ENCODE measurements at places on chromosomes 12 and 14.
A peak's percentile ranks its signal among the peaks of the same experiment; 100 is the strongest.

GRCh38 chr14:27386391-27386790, 788.6 kb upstream of the NOVA1 start:
- no peak for DNase-seq

DNA sequence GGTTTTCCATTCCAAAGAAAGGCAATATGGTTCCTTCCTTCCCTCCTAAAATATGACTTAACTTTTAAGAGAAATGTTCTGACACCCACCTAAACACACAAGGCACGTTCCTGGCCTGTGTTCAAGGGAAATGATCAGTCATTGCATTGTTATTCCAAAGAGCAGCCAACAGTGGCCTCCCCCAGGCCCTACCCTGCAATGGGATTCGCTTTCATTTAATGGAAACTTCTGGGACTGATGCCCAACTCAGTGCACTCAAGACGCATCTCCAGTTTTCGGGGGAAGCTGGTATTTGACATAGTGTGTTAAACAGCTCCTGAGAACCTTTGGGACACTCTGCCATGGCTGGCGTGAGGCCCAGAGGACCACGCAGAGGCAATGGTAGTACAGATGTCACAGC, 65.9 kb downstream of the DDX51 start:
- no peak for DNase-seq

GRCh38 chr14:60720962-60721325, 3.2 kb downstream of the SIX4 start:
- DNase-seq: no peak

DNA sequence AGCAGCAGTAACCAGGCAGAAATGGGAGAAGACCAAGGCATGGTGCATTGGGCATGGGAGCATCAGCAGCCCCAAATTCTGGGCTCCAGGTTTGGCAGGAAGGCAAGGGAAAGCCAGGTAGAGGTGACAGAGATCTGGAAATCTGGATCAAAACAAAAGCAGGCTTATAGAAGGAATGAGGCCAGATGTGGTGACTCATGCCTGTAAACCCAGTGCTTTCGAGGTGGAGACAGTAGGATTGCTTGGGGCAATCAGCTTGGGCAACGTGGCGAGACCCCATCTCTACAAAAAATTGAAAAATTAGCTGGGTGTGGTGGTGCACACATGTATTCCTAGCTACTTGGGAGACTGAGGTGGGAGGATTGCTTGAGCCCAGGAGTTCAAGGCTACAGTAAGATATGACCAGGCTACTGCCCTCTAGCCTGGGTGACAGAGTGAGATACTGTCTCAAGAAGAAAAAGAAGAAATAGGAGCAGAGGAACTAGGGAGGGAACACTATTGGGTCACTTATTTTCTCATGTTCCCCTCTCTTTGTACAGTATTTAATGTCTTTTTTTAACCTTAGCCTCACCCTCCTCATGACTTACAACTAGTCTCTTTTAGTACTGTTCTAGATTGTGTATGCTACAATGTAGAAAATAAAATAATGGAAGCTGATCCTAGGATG, 25.1 kb downstream of the SLC4A8 start:
- DNase-seq: no peak

GRCh38 chr12:131415781-131416180, 295.1 kb upstream of the SFSWAP start:
- no peak for DNase-seq

DNA sequence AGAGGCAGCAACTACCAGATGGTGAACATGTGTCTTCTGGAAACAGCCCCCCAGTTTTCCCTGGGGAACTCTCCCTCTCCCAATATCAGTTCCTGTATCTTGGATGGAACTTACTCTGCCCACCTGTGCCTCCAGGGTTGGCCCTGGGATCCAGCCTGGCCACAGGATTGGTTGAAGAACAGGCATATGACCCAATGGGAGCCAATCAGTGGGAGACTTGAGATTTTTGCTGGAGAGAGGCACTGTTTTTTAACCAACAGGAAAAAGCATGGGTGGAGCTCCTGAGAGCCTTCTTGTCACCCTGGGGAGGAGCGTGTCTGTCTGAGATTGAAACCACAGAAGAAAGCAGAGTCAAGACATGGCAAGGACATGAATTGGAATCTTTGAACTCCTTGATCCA, 33.6 kb upstream of the COX6A1 start:
- DNase-seq: peak; percentile 40

DNA sequence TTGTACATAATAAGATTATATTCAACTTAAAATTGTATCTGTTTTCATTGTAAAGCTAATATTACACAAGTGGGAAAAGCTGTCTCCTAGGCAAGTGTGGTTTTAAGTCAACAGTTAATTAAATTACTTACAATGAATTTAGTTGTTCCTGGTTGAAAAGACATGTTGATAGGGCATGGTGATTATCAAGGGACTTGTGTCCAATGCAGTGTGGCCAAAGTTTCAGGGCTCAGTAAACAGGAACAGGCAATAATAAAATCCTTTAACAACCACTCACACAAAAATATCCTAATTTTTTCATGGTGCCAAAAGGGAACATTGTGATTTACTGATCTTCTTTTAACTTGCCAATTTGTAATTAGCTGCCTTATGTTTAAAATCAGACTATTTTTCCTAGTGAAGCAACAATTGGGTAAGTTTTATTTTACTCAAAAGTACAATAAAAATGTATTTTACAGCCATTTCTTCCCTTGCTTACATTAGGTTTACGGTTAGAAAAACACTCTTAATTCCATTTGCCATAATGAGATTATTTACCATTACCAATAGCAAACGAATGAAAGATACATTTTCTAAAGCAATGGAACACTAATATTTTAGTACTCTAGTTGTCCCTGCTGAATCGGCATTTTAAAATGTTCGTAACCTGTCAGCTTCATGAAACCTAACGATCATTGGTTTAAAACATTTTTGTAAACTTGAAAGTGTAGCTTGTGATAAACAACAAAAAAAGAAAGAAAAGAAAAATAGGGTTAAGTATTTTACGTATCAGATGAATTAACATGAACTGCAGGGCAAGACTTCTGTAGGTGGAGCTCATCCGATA, 1.8 kb upstream of the WNK1 start:
- DNase-seq: peak; percentile 42

DNA sequence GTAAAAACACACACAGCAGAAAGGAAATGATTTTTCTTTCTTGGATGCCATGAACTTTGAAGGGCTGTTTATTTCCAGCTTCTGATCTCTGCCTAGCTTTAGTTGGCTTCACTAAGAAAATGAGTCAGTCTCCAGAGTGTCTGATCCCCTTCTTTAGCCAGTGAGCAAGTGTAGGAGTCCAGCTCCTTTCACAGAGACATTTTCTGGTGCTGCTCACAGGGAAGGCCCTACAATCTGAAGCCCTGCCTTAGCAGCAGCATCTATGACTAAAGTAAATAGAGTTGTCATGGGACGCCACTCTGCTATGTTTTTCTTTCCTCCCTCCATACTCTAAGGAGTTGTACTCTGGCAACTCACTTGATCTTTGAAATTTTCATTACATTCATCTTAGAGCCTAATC, 103.5 kb downstream of the RPAP3 start:
- DNase-seq: no peak

DNA sequence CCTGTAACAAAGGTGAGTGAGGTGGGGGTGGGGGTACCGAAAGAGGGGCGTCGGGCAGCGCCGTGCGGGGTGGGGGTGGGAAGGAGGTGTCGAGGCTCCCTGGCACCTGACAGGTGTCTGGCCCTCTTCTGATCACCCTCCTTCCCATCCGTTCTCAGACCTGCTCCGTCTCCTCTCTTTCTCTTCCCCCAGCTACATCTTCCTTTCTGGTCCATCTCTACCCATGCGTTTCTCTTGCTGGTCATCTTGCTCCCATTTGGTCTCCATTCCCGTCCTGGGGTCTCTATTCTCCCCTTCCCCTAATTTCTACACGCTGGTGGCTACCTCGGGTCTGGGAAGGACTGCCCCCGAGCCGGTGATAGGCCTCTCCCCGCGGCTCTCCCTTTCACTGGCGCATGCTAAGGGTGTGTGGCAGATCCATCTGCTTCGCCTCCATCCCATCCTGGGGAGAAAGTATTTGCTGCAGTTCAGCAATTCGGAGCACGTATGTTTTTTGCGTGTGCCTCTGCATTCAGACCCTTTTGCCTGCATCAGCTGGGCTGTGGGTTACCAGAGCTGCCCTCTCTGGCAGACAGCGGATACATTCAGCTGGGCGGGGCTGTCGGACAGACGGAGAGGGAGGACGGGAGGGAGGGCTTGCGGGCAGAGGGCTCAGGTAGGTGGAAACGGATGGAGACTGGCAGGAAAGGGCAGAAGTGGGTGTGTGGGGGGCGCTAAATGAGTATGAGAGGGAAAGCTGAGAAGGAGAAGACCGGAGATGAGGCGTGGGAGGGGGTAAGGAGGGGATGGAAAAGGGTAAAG, 730 bp downstream of the CLSTN3 start:
- DNase-seq: peak; percentile 65

- no peak for DNase-seq
Measured at GRCh38 chr12:18468246-18469075, 207.1 kb downstream of the PIK3C2G start.

DNA sequence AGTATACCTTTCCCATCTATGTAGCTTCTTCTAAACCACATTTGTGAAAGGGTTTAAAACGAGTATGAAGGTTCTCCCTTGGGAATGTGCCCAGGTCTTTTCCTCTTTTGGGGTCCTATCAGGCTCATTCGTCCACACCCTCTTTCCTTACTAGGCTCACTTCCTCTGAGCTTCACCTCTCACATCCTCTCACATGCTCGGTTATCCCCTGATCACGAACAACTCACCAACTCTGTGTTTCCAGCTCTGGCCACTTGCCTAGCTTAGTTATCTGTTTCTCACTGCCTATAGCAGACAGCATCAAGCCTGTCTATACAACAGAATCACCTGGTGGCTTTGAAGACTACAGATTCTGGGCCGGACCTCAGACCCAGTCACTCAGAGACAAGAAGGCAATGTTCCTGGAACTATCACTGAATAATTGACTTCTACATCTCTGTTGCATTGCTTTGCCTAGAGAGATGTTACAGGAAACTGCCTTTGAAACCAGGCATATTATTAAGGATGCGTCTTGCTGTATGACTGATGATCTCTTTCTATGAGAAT, 158.2 kb downstream of the FOXN3 start:
- DNase-seq: no peak

GRCh38 chr12:123036466-123037285, 56.2 kb downstream of the ARL6IP4 start:
- DNase-seq: no peak

- DNase-seq: no peak
Measured at GRCh38 chr12:11657511-11657910, 8.0 kb downstream of the ETV6 start.

- no peak for DNase-seq
Measured at GRCh38 chr12:54974279-54974678, 10.3 kb downstream of the TESPA1 start.

DNA sequence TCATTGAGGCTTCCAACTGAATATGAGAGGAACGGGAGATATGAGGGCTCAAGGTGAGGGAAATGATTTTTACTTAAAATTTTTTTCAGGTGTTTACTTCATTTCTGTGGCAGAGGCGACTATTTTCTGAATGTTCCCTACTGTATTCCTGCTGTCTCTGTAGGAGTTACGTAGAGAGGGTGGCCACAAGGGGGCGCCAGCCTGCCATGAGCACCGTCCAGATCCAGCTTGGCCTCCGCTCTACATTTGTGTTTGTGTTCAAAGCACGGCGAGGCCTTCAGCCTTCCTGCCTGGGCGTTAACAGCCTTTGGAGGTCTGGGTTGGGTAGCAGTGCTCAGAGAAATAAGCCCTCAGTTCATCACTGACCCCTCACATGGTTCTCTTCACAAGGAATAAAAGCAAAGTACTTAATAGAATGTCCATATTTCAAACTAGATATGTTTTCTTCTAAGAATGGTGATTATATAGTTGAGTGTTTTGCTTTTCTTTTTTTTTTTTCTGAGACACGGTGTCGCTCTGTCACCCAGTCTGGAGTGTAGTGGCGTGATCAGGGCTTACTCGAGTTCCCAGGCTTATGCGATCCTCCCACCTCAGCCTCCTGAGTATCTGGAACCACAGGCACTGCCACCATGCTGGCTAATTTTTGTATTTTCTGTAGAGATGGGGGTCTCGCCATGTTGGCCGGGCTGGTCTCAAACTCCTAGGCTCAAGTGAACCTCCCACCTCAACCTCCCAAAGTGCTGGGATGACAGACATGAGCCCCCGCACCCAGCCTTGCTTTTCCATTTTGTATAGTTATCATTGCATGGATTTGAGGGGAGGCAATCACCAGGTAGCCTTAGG, 22.3 kb downstream of the CKB start:
- DNase-seq: peak; percentile 92

GRCh38 chr12:27576667-27577347, 52.8 kb downstream of the PPFIBP1 start:
- no peak for DNase-seq

DNA sequence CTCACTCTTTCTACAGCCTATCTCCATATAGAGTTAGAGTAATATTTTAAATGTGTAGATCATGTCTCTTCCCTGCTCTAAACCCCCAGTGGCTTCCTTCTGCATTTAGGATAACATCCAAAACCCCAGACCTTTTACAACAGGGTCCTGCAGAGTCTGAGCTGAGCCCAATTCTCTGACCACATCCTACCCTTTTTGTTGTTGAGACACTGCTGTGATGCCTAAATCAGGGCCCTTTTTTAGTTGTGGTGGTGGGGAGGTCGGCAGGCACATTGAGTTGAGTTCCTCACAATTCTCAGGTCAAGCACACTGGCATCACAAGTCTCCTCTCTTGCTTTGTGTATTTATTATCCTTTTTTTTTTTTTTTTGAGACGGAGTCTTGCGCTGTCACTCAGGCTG, 1.8 kb upstream of the DDX47 start:
- no peak for DNase-seq

- no peak for DNase-seq
Measured at GRCh38 chr12:99450036-99450630, 197.4 kb upstream of the GARIN6 start.

DNA sequence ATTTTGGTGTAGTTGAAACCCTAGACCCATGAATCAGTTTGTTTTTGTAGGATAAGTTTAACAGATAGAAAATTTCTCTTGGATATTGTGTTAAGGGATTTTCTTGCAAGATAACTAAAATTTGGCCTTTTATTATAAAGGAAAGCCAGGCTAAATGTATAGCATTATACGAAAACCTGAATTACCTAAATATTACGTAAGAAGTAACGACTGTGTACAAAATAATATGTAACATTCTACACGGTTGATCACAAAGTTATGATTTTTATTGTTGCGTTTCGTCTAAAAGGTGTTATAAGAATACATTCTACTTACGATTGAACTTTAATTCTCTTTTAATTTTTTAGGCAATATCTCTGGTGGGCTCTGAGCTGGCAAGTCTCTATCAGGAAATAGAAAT, 63.9 kb downstream of the KNTC1 start:
- DNase-seq: no peak

GRCh38 chr12:53193985-53194716, 12.9 kb downstream of the ITGB7 start:
- no peak for DNase-seq

GRCh38 chr12:85733984-85734383, 102.2 kb downstream of the RASSF9 start:
- DNase-seq: peak; percentile 16

- no peak for DNase-seq
Measured at GRCh38 chr12:11656550-11656949, 7.1 kb downstream of the ETV6 start.

- DNase-seq: no peak
Measured at GRCh38 chr12:20421421-20421820, 53.1 kb downstream of the PDE3A start.

GRCh38 chr12:105449431-105449830, 118.9 kb downstream of the C12orf75 start:
- no peak for DNase-seq
